ENCODE measurements at places on chromosomes 11 and 22.

- DNase-seq: no peak
These were observed 4.3 kb downstream of the KRTAP5-6 start for GRCh38 chr11:1701091-1701807.

DNA sequence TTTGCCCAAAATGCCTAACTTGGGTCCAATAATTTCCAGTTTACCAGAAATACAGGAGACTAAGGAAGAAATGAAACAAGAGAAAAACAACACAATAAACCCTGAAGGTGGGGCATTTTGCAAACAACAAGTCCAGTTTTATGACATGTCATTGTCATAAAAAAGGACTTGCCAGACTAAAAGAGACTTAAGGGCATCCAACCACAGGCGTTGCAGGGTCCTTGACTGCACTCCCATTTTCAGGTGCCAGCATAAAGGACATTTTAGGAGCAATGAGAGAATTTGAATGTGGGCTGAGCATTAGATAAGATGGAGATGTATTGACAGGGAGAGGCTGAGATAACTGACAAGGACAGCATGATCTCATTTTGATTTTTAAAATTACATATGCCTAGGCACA, 28.1 kb upstream of the DAGLA start:
- DNase-seq: no peak

- no peak for DNase-seq
These were observed 9.4 kb downstream of the HIPK3 start for GRCh38 chr11:33266393-33267215.

GRCh38 chr22:36901411-36902142, 11.9 kb upstream of the CSF2RB start:
- no peak for DNase-seq

- no peak for DNase-seq
These were observed 93.5 kb upstream of the TIMP3 start for GRCh38 chr22:32707971-32708370.

DNA sequence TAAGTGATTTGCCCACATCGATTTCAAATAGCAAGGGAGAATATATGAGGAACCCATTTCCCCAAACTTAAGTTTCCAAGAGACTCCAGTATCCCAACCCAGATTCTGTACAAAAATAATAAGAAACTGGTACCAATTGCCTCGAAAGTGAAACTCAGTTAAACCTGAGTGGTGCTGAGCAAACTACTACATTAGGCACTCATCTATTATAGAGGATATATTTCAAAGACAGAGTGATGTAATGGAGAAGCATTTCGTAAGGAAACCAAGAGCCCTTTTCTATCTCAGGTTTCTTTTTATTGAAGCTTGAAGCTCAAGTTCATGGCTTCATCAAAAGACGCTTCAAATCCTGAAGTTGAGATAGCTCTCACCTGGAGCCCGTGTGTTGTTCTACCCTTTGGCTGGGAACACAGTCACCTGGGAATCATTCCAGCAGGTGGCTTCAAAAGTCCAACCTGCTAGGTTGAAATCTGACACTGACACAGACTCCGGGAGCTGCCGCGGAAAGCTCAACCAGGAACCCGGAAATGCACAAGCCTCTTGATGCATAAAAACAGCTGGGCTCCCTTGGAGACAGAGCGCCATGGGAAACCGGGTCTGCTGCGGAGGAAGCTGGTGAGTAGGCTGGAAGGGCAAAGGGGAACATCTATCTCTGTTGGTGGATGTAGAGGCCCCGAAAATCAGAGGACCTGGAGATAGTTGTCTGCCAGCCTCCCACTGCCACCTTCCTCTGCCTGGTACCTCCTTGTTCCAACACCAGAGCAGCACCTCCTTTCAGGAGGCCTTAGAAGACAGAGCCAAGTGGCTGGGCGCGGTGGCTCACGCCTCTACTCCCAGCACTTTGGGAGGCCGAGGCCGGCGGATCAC, at the start of gene C11orf52:
C11orf52 (plus strand) TSS at position 524 of the 867 bp plus-strand sequence; CDS start at position 584, 60 bp downstream.
- DNase-seq: no peak

DNA sequence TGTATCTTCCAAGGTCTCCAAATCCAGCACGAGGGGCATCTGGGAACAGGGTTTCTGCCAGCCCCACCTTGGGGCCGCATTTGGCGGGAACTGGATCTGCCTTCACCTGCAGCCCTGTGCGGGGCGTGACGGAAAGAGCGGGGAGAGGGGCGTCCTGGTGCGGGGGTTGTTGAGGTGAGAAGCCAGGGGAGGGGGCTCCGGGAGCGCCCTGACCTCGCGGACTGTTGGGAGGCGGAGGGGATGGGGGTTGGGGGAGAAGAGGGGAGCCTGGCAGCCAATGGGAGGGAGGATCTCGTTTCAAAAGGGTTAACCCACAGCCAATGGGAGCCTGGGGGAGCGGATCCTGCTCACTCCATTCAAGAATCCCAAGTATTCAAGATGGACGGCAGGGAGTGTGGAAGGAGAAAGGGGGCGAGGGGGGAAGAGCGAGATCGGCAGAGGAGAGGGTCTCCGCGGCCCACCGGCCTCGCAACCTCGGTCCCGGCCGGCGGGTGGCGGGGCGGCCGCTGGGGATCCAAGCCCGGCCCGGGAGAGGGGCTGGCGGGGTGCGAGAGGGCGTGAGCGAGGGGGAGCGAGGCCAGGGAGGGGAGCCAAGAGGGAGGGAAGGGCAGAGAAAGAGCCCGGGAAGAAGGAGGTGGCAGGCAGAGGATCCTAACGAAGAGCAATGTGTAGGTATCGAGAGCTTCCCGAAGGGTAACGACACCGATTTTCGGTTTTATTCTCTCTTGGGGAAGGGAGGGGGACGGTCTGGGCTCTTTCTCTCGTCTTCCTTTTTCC, 11.5 kb downstream of the YPEL4 start:
- no peak for DNase-seq

DNA sequence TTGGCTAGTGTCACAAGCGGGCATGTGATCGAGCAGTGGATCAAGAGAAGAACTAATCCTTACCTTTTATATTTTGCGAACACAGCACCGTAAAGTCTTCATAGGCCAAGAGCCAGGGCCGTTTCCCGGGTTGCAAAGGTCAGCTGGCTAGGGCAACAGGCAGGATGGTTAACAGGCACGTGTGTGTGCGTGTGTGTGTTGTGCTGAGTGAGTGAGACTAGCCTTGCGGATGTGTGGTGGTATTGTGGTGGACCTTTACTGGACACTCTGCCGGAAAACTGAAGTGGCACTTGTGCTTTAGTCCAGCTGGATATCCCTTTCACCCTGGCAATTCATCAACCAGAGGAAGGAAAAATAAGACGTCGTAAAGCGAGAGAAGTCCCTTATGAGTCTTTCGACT, 176.7 kb downstream of the BCR start:
- no peak for DNase-seq

- DNase-seq: no peak
These were observed 130.9 kb downstream of the PARVA start for GRCh38 chr11:12508151-12508751.

DNA sequence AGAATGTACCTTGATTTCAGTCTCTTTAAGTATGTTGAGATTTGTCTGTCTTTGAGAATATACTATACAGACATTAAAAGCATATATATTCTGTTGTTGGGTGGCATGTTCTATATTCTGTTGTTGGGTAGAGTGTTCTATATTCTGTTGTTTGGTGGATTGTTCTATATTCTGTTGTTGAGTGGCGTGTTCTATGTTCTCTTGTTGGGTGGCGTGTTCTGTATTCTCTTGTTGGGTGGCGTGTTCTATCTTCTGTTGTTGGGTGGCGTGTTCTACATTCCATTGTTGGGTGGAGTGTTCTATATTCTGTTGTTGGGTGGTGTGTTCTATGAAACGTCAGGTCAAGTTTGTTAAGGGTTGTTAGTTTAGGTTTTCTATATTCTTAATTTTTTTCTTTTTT, 27.1 kb upstream of the CTTN start:
- no peak for DNase-seq

DNA sequence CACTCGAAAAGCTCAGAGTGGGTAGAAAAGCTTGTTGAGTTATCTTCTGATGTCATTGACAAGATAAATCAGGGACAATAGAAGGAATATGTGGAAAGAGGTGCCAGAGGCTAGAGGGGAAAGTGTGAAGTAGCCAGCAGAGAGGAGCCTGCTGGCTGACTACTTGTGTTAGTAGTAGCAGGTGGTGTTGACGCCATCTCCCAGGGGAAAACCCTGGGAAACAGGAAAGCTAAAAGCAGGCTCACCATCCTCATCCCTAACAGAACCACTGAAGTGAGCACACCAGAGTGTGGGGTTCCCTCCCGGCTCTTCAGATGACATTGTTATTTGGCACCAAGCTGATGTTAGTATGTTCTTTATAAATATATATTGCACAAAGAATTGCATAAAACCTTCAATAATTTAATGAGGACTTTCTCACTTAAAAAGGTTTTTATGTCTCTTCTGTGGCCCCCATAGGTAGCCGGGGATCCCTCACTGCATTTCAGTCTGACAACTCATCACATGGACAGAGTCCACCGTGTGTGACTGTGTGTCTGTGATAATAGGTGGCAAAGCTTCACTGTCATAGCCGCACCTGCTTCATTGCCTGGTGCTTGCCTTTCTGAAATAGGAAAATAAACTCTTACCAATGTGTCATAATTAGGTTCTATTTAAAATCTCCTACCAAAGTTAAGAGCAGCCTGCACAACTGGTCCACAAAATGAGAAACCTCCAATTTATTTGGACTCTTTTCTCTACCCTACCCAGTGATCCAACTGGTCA, 63.2 kb upstream of the TOP3B start:
- no peak for DNase-seq

- no peak for DNase-seq
These were observed 21.9 kb downstream of the TP53I11 start for GRCh38 chr11:44928816-44929215.

GRCh38 chr11:5992604-5993251, 5.9 kb upstream of the OR52L1 start:
- DNase-seq: no peak

GRCh38 chr11:133041928-133042882, 490.1 kb downstream of the OPCML start:
- no peak for DNase-seq

GRCh38 chr11:110156503-110156902, 63.3 kb downstream of the ZC3H12C start:
- DNase-seq: no peak

- DNase-seq: no peak
These were observed 48.5 kb downstream of the PPP6R3 start for GRCh38 chr11:68509066-68509465.

DNA sequence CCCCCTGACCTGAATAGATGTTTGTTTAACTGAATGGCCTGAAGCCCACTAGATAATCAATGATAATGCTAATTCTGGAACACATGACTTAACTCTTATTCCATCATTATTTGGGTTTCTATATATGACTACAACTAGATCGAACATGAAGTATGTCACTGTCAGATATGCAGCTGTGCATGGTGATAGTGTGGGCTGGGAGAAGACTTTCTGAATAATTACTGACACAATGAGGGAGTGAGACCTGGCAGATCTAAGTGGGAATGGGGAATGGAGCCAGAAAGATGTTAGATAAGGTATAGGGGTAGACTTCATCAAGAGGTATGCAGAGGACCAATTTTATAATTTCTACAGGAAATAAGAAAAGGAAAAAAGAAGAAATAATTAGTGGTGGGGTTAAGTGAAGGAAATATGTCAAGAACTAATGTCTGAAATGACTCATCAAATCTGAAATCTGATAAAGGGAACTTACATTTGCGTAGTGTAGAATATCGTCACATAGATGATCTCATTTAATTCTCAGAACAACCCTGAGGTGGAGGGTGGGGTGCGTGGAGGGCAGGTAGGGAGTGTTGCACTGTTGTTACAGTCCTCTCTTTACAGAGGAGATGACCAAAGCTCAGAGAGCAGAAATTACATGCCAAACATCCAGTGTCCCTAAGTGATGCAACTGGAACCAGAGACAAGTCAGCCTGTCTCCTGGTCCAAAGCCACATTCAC, 68.2 kb upstream of the EED start:
- DNase-seq: no peak

DNA sequence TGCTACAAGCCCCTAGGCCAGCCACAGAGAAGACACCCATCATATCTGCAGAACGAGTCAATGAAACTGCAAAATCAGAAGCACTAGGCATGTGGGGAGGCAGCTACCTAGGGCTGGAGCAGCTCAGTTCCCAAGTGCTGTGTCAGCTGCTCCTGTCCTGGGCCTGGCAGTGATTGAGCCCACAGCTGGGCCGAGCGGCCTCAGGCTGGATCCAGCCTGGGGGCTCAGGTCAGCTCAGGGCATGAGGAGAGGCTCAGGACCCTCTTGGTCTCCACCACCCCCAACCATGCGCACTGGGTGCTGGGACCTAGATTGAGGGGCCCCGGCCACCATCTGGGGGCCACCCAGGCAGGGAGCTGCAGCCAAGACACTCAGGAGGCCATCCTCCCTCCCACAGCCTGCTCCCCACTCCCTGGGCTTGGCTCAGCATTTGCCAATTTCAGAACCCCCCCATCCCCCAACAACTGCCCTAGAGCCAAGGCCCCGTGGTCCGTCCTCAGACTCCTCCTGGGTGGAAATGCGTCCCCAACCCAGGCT, 2.4 kb upstream of the TNNT3 start:
- no peak for DNase-seq

DNA sequence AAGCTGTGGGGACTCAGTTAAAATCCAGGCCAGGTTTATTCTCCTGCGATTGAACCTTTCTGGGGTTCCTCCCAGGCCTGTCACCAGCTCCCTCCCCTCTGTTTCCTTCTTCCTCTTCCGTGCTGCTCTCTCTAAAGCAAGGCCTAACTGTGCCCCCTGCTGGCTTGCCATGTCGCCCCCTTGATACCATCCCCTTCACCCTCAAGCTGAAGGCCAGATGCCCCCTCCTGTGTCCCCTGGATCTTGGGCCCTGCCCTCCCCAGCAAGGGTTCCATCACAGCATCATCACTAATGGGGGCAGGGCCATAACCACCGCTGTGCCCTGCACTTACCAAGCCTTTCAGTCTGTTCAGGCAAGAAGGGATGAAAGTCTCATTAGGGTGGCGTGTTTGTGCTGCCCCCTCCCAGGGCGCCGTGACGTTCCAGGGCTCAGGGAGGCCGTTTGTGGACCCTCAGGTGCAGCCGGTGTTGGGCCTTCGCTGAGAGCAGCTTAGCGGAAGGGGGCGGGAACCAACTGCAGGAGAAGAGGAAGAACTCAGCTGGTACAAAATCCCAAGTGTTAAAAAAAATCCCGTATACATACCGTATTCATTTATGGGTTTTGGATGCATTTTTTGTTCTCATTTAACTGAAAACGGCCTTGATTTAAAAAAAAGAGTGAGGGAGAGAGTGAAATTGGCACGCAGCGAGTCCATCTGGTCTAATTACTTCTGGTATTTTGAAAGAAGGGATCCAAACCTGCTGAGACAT, 69.9 kb downstream of the MPPED1 start:
- no peak for DNase-seq

GRCh38 chr11:132941024-132941646, 591.2 kb downstream of the OPCML start:
- DNase-seq: no peak

- DNase-seq: peak; percentile 6
These were observed 3.3 kb downstream of the SCGB1D2 start for GRCh38 chr11:62245271-62245753.

GRCh38 chr22:46592390-46592872, 27.8 kb upstream of the GRAMD4 start:
- no peak for DNase-seq

DNA sequence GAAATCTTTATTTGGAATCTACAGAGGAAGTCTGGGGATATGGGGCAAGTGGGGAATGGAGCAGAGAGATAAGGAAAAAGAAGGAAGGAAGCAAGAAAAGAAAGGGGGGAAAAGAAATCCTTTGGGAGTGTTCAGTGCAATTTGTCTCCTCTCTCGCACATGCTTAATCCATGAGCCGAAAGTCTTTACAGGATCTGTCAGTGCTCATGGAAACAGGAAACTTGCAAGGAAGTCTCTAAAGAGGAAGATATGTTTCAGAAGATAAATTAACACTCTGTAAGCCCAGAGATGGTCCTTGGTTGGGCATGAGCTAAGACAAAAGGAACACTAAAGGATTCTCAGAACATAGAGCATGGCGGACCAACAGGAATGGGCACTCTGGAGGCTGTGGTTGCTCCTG, 47.9 kb upstream of the FLI1 start:
- DNase-seq: no peak

Measured in T-helper 1 cell (primary cell).